ENCODE measurements at places on chromosomes 3 and 15.

GRCh38 chr3:38059591-38059990 lies 20.6 kb downstream of the DLEC1 start:
- DNase-seq = no peak

- no peak for DNase-seq
These were observed 54.9 kb downstream of the ANP32A start for GRCh38 chr15:68765602-68766368.

GRCh38 chr15:70474471-70475406 lies 288.6 kb downstream of the UACA start:
- DNase-seq = peak; percentile 52

- DNase-seq = no peak
These were observed 64.0 kb downstream of the SHQ1 start for GRCh38 chr3:72784226-72784625.

- DNase-seq = no peak
These were observed 36.3 kb downstream of the KLF13 start for GRCh38 chr15:31362886-31363285.

DNA sequence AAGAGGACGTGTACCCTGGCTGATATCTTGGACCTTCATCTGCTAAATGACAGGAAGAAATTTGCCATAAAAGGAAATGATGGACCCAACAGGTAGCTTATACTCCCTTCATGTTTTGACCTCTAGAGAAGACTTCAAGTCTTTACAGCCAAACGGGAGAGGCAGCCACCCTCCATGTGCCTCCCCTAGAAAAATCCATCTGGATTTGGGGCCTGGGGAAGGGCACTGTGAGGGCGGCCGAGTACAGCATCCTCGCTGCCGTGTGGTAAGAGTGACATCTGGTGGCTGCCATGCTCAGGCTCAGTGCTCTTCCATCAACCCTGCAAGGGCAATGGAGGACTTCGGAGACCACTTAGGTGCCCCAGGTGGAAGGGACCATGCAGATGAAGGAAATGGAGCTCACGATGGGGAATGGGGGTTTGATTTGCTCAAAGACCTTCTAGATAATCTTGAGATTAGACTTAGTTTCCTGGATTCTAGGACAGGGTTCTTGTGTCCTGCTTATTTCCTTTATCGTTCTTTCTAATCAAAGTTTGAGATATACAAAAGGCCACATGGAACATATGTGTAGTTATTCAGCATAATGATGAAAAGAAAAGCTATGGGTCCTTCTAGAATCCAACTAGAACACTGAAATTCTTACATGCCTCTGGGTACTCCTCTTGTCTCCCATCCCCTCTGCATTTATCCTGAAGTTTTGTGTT lies 44.4 kb downstream of the AQP9 start:
- DNase-seq = peak; percentile 9

DNA sequence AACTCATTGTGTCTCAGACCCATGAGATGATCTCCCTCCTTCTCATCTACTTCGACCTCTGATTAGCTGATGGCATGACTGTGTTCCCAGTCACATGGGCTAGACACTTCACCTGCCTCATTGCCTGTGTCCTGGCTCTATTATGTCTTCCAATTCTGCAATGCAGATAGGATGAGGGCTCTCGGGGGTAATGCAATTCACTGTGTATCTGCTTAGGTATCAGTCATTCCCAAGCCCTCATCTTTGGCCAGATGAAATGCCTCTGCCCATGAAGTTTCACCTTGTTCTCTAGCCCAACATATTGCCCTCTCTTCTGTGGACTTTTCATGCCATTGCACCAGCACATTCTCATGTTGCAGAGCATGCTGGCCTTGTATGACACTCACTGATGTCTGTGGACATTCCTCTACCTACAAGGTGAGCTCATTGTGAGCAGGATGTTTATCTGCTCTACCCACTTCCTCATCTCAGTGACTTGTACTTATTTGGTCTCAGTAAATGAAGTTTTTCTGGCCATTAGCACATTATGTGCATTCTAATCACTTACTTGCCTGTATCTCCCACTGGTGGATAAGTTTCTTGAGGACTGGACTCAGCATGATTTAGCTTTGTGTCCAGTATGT lies 32.3 kb downstream of the MOBP start:
- no peak for DNase-seq

- DNase-seq = no peak
These were observed 8.3 kb upstream of the CSPG4 start for GRCh38 chr15:75720787-75721479.

DNA sequence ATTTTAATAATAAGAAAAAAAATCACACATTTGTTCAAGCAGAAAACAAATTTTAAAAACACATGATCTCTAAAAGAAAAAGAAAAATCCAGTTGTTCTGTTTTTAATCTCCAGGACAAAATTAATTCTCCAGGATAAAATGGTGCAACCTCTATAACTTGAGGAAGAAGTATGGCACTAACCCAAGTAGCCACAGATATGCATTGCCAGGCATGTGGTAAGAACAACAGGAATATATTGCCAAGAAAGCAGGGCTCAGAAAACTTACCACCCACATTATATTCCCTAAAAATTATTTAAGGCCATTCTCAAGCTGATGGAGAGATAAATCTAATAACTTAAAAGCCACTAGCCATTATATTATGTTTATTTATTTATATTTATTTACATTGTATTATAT lies 295.7 kb upstream of the TMCO5A start:
- DNase-seq = no peak

- DNase-seq = no peak
These were observed 56.4 kb downstream of the NEDD4 start for GRCh38 chr15:55937040-55937439.

DNA sequence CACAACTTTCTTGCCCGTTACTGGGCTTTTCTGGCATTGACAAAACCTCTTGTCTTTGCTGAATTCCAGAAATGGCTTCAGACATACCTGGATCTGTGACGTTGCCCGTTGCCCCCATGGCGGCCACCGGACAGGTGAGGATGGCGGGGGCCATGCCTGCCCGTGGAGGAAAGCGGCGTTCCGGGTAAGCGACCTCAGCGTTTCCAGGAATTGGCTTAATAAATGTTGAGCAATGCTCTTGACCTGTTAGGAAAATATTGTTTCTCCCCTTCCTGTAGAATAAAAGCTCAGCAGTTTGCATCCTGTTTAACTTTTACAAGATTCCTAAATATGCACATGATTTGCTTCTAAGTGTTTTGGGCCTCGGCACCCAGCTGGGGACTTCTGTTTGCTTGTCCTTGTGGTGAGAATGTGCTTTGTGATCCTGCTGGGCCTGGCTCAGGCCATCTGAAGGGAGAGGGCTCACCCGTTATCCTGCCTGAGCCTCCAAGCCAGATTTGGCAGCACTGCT lies 46.7 kb downstream of the ARNT2 start:
- DNase-seq = no peak

GRCh38 chr3:42290966-42291714 lies 25.2 kb upstream of the CCK start:
- no peak for DNase-seq

- no peak for DNase-seq
These were observed 245.3 kb upstream of the ZPLD1 start for GRCh38 chr3:102189541-102189940.

- DNase-seq = no peak
These were observed 379.9 kb upstream of the KCNMB2 start for GRCh38 chr3:178156301-178156700.

GRCh38 chr3:72065236-72065635 lies 280.3 kb upstream of the PROK2 start:
- DNase-seq = no peak

DNA sequence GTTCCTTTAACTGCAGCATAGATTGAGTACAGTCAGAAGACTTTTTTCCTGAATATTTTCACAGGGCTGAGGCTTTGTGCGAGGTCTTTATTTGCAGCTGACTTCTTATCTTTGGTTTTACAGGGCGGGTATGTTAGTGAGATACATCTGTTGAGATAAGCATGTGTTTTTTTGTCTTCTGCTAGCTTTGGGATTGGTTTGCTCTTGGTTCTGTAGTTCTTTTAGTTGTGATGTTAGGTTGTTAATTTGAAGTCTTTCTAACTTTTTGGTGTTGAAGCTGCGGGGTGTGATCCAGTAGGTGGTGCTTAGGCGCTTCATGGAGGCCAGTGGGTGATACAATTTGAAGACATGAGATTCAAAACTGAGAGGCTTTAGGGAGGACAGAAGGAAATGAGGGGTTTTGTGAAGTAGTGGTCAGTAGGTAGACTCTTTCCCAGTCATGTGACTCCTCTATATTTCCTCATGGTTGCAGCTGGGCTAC lies 67.9 kb upstream of the TNFSF10 start:
- peak; percentile 29 for DNase-seq

DNA sequence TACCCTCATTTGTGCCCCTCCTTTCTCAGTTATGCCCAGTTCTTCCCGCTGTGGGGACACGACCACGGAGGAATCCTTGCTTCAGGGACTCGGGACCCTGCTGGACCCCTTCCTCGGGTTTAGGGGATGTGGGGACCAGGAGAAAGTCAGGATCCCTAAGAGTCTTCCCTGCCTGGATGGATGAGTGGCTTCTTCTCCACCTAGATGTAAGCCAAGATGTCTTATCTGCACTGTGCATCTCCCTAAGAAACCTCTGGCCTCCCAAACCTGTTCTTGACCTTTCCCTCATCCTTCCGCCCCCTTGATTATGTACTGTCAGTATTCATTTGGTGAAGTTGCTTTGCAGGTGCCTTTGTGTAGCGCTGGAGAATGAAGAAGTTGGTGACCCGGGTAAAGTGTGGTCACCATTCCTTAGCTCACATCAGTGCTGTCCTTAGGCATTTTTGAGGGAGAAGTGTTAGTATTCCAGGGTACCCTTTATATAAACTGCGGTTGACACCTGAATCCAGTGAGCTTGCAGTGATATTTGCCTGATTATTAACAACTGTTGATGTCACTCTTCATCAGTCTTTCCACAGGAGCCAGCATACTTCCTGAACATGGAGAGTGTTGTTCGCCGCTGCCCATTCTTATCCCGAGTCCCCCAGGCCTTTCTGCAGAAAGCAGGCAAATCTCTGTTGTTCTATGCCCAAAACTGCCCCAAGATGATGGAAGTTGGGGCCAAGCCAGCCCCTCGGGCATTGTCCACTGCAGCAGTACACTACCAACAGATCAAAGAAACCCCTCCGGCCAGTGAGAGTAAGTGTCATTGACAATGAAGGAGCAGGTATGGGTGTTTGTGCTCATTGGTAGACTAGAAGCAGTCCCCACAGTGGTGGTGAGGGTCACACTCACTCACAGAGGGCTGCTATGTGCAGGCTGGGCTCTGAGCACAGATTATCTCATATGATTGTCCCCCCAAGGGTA lies 966 bp downstream of the ALAS1 start:
- DNase-seq = no peak

GRCh38 chr3:25916321-25916720 lies 126.4 kb downstream of the OXSM start:
- no peak for DNase-seq
